ENCODE measurements at places on chromosomes 1 and 21. TPM values are rescaled to one million over a fixed set of nuclear protein-coding genes. Genes with fewer than 3 reads are reported as not detected.

GRCh38 chr1:18539171-18539570 is 58.4 kb downstream of the KLHDC7A start:
- DNase-seq, result peak; percentile 6

DNA sequence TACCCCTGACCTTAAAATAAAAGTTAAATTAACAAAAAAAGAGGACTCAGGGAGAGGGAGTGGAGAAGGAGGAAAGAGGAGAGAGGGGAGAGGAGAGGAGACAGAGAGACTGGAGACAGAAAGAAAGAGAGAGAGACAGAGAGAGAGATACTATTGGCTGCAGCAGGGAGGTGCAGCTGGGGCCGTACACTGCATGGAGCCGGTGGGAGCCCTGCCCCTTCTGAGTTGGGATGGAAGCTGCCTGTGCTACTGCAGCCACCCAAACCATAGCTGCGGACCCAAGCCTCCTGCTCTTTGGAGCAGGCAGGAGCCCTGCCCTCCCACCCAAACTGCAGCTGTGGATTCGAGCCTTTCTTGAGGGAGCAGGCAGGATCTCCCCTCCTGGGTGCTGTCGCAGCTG is 32.7 kb upstream of the HP1BP3 start:
- no peak for DNase-seq

DNA sequence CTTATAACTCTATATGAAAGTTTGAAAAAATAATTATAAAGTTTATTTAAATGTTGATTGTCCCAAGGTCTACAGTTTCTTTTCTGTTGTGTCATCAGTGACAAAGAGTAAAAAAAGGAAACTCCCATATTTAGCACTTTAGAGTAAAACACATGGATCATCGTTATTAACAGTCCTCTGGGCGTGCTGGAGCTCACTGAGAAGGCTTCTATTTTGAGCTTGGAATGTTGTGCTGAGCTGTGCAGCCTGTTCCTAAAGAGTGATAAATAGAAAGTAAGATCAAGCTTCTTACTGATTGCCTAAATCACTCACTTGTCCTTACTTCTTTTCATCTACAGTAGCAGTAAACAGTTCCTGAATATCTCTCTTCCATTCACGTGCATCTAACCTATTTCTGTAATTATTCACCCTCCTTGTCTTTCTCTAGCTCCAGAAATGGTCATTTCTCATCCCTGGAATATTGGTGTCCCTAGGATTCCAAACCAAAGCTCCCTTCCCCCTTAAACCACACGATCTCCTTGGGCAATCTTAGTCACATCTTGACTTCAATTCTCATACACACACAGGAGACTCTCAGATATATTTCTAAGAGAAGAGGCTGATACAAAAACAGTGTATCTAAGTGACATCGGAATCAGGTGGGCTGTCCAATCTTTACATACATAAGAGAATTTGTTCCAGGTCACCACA is 11.9 kb downstream of the GBP5 start:
- DNase-seq, result peak; percentile 54

GRCh38 chr1:208510192-208510952 is 266.2 kb upstream of the PLXNA2 start:
- DNase-seq, result no peak

- no peak for DNase-seq
Measured at GRCh38 chr21:43971201-43971991, 40.7 kb upstream of the TRAPPC10 start.

DNA sequence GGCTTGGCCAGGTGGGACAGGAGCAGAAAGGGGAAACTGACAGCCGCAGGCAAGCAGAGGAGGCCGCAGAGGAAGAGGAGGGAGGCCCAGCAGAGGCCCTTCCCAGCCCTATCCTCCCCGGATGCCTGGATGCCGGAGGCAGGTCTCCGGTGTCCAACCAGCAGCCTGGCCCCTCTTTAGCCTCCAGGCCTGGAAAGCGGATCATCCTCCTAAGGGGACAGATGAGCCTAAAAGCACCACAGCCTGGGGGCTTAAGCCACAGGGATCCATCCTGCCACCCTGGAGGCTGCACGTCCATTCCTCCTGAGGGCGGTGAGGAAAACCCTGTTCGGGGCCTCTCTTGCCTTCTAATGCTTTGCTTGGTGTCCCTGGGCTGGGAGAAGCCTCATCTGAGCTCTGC is 334.1 kb upstream of the VAMP3 start:
- no peak for DNase-seq

- no peak for DNase-seq
Measured at GRCh38 chr1:65940126-65940525, 147.4 kb downstream of the PDE4B start.

- no peak for DNase-seq
Measured at GRCh38 chr1:67159233-67159632, 7.0 kb upstream of the IL23R start.

GRCh38 chr1:192888574-192888973 is 79.7 kb downstream of the RGS2 start:
- DNase-seq, result no peak

DNA sequence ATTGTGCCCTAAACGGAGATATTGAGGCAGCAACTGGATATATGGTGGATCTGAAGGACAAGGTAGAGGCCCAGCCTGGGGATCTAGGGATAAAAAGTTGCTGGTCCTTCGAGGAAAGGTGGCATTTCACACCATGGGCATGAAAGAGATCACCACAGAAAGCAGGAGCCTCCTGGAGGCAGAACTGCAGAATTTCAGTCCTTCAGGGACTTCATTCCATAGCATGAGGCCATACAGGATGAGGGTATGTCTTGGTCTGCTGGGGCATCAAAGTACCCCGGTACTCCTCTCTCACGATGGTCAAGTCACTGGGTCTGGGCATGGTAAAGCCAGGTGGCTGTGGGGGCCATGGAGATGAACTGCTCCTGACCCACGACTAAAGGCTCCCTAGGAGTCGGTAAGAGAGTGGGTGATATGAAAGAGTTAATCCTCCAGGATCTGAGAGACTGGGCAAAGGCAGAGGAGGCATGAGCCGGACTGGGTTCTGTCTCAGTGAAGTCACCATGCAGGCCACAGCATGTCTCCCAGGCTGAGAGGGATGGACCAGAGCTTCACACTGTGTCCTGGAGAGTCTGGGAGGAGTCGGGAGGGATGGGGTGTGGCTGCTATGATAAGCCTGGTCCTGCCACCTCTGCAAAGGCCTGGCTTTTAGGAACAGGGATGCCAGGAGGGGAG is 5.8 kb upstream of the SPRR5 start:
- DNase-seq, result no peak

DNA sequence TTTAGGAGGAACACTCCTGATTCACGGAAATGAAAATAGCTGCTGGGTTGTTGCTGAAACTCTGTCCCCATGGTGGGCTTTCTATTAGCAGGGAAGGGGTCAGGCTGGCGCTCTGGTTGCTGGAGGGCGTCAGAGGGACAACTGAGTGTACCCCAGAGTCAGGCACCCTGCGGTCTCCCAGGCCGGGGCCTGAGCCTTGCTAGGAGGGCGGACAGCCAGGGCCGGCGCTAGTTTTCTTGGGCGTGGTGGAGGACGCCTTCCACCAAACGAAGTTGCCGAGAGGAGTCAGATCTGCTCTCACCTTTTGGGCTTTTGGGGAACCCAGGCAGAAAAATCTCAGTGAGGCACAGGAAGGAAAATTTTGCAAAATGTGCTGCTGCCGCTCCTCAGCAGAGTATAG is 54.8 kb downstream of the NGF start:
- no peak for DNase-seq

- no peak for DNase-seq
Measured at GRCh38 chr21:18387994-18388393, 15.6 kb downstream of the TMPRSS15 start.

DNA sequence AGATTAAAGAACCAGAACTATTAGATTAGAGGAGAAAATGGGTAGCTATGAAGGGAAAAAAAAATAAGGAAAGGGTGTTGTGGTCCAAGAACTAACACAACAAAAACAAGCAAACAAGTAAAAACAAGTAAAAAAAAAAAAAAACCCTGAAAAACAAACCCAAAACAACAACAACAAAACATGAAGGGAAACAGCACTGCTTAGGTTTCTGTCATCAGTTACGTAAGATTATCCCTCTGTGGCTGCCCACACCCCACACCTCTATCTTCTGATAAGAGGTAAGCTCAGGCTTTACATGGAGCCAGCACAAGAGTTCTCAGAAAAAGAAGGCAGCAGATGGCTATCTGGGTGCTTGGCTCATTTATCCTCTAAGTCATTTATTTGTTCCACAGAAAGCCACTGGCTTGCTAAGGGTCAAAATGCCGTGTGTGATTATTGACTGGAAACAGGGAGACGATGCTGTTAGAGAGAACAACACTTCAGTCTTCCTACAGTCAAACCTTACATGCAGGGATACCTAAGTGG is 57.5 kb downstream of the KIAA0319L start:
- DNase-seq, result no peak

DNA sequence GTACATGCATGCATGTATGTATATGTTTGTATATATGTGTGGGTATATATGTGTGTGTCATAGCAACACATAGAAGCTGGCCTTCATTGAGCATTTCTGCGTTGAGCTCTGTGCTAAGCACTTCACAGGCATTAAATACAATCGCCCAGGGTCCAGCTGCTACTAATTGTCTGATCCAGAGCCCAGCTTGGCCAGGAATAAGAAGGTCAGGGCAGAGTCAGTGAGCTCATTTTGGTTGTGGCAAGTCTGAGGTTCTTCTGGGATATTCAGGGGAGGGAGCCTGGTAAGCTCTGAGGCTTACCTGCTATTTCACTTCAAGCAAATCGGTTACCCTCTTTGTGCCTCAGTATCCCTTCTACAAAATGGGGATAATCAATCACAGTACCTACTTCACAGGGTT is 59.6 kb downstream of the FOXO6 start:
- no peak for DNase-seq

DNA sequence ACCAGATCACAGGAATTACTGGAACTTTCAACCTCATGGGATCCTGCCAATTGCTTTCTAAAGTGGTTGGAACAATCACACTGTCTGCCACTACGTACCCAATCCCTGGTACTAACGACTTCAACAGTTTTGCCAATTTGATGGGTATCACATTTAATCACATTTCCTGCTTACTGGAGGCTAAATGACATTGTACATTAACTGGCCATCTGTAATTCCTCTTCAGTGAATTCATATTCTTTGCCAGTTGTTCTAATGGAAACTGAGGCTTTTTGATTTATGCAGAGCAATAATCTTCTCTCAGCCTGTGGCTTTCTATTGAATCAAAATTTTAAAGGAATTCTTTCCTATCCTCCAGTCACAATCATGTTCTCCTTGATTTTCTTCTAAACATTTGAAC is 38.2 kb downstream of the LGALS8 start:
- no peak for DNase-seq

DNA sequence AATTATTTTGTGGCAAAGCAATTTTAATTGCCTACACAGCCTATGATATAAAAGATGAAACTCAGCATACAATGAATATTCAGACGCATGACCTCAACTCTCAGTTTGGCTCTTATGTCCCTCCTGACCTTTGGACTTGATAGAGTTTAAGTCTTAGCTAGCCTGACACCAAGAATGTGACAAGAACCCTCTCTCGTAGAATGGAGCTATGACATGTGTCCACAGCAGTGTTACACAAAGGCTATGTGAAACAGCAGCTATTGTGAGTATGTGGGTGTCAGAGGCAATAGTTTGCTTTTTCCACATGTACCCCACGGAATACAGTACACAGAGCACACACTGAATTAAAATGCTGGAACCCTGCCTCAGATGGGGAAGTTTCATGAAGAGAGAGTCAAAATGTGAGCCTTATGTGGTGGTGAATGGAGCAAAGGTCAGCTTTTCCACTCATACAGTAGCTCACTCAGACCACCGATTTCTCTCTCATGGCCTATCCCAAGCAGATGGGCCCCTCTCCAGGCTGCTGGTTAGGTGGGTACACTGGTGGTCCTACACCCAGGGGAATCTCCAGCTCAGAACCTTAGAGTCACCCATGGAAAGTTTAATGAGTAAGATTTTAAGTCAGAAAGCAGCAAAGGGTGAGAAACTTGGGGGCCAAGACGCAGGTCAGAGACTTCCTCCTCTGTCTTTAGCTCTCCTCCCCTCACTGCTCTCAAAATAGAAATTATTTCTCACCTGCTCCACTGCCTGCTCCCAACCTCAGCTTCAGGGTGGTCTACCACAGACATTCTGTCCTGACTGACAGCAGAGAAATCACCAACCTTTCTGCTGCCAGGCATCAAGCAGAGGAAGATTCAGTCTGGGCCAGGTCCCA is 10.1 kb upstream of the XCL2 start:
- DNase-seq, result no peak

DNA sequence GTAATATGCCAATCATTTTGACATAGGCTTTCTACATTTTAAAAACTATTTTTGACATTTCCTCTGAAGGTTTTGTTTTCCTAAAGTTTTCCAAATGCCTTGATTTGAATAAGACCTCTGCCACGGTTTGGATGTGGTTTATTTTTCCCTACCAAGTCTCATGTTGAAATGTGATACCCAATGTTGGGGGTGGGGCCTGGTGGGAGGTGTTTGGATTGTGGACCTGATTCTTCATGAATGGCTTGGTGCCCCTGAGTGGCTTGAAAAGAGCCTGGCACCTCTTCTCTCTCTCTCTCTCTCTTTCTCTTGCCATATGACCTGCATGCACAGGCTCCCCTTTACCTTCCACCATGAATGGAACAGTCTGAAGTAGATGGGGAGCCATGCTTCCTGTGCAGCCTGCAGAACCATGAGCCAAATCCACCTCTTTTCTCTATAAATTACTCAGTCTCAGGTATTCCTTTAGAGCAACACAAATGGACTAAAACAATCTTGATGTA is 14.8 kb downstream of the MMEL1 start:
- no peak for DNase-seq

DNA sequence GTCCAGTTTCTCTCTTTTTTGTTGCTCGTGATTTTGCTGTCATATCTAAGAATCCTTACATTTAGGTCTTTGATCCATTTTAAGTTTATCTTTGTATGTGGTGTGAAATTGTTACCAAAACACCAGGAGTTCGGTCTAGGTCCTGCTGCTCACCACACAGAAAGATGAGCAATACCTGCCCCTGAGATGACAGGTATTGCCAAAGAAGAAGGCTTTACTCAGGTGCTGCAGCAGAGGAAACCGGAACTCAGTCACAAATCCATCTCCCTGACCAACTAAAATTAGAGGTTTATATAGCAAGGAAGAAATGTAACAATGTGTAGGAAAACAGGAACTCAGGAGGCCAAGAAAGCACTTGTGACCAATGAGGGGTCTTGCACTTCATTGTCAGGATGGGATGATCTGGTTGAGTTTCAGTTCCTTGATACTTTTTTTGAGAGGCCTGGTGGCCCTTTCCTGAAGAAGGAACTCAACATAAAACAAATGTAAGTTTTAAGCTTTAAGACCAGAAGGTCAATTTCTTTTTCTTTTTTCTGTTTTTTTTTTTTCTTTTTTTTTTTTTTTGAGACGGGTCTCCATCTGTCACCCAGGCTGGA is 16.5 kb upstream of the SETDB1 start:
- DNase-seq, result no peak

Gene TDRD5
- 0.47 TPM for total RNA-seq

Gene CAPN9
- 0.41 TPM for total RNA-seq

Gene ZSWIM5
- 4.8 TPM for total RNA-seq

Gene PTGFR
- 3.7 TPM for total RNA-seq

Gene TMPRSS15
- not detected for total RNA-seq

Gene LYPD8
- total RNA-seq, result 3.2 TPM

Gene NHLH1
- total RNA-seq, result 0.09 TPM

Gene NEXN
- 7.1 TPM for total RNA-seq

Gene NUDT4B
- not detected for total RNA-seq
